Activated T-helper 1 cell treated with anti-CD3 and anti-CD28 coated beads, Interleukin-12 subunit alpha, Interleukin-12 subunit beta, Interleukin-2, Interleukin-4 antibody, amounts not matched to agents 30 ng/mL and 10 ng/mL and 1 ng/mL, durations not matched to agents 14 hours and 24 hours and 36 hours (primary cell): ENCODE measurements at places on chromosomes 2 and 18. TPM values are rescaled to one million over a fixed set of nuclear protein-coding genes. Genes with fewer than 3 reads are reported as not detected.

DNA sequence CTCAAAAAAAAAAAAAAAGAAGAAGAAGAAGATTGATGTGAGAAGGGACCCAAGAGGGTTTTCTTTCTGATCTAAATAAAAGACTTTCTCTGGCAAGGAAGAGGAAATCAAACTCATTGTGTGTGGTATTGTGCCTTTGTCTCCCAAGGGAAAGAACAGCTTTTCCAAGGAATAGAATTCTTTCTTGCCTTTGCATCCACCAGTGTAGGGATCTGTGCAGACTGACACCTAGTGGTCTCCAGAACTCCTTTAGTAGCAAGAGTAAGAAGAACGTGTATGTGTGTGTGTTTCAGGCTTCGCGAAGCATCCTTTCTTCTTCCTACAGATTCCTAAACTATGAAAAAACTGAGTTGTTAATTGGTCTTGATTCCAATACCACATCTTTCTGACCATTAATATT, 33.5 kb upstream of the CRIM1 start:
- H3K27ac ChIP-seq, result no peak overlapping the region
- no peaks in the 10 kb centered on the region for H3K36me3 ChIP-seq
- peaks cover 8% of the 10 kb centered on the region for H3K4me1 ChIP-seq
- H3K4me3 ChIP-seq, result no peak overlapping the region

DNA sequence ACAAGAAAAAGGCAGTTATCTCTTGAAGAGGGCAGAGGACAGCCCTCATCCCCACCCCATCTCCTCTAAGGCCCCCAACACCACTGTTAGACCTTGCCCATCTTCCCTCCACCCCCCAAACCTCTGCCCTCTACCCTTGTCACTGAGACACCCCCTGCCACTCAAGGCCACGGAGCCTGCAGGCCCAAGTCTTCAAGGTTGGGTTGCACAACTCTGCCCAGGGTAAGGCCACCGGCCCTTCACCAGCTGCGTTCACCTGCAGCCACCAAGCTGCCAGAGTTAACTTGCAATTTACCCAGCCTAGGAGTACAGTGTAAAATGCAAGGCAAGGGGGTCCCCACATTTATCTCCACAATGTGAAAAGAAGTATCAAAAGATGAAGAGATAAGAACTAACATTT, 128.7 kb upstream of the PKDCC start:
- peaks cover 12% of the 10 kb centered on the region for H3K27me3 ChIP-seq
- H3K36me3 ChIP-seq, result no peaks in the 10 kb centered on the region

GRCh38 chr2:64284751-64285150, 140.5 kb upstream of the PELI1 start:
- H3K4me3 ChIP-seq, result no peak overlapping the region
- no peaks in the 10 kb centered on the region for H3K27me3 ChIP-seq
- DNase-seq, result no peak
- no peaks in the 10 kb centered on the region for H3K4me1 ChIP-seq
- H3K36me3 ChIP-seq, result no peaks in the 10 kb centered on the region

GRCh38 chr2:232533944-232534710, 5.4 kb upstream of the CHRNG start:
- no peaks in the 10 kb centered on the region for H3K36me3 ChIP-seq
- no peak overlapping the region for H3K4me3 ChIP-seq
- peaks cover 8% of the 10 kb centered on the region for H3K27me3 ChIP-seq
- H3K27ac ChIP-seq, result no peak overlapping the region
- H3K4me1 ChIP-seq, result peaks cover 6% of the 10 kb centered on the region

DNA sequence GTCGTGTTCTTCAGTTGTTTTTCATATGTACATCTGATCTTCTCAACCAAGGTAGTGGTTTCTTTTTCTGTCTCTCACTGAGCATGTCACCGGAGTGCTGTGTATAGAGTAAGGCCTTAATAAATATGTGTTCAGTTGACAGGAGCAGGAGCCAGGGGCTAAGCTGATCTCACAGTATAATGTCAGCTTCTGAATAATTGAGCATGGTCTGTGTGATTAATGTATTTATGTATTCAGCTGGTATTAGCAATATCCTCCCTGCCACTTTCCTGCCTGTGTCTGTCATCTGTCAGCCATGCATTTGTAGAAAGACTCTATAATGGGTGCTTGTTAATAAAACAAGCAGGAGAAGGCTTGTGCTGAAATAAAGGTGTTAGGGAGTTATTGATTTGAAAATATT, 198.9 kb downstream of the ADCYAP1 start:
- no peaks in the 10 kb centered on the region for H3K36me3 ChIP-seq
- no peak for DNase-seq
- H3K27ac ChIP-seq, result no peak overlapping the region
- no peaks in the 10 kb centered on the region for H3K4me1 ChIP-seq

LIMS4 gene
- 0.12 TPM in 1 of 2 replicates, not detected in the other for total RNA-seq
